ENCODE measurements at places on chromosomes 5 and 9.

- no peak for DNase-seq
These were observed 188.9 kb downstream of the SPOCK1 start for GRCh38 chr5:137310051-137310730.

- no peak for DNase-seq
These were observed 202.6 kb downstream of the PIK3R1 start for GRCh38 chr5:68418201-68418600.

DNA sequence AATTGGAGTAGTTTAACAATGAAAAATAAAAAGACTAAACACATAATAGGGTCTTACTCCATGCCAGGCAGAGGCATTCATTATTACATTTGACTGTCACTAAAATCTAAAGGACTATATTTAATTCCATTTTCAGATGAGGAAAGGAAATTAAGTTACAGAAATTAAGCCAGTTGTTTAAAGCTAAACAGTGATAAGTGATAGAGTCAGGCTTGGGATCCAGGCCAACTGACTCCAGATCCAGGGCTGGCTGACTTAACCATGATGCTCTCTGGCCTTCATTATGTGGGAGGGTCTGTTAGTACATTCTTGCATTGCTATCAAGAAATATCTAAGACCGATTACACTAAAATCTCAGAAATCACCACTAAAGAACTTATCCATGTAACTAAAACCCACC, 107.2 kb downstream of the ARHGEF28 start:
- no peak for DNase-seq

- DNase-seq, result no peak
These were observed 219.3 kb downstream of the KCNN2 start for GRCh38 chr5:114581136-114581535.

- peak; percentile 89 for DNase-seq
These were observed at the start of gene ATP6V0E1 for GRCh38 chr5:172983542-172984243. Gene ATP6V0E1 (plus strand): TSS chr5:172983771. CDS start chr5:172983861, 90 bp downstream.

DNA sequence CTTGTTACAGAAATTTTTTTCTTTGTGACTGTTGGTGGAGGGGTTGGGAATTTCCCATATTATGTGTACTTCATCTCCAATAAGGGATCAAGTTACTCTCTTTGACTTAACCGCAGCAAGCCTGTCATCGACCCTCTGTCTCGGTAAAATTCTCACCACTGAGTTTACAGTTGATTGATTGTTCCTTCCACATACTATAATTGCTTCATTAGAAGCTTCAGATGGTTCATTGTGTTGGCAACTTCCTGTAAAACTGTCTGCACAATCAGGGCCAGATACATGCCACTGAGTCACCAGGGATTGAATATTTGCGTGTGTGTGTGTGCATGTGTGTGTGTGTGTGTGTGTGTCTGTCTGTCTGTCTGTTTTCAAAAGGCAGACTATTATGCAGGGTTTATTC, 176.6 kb downstream of the ZNF462 start:
- DNase-seq, result no peak

DNA sequence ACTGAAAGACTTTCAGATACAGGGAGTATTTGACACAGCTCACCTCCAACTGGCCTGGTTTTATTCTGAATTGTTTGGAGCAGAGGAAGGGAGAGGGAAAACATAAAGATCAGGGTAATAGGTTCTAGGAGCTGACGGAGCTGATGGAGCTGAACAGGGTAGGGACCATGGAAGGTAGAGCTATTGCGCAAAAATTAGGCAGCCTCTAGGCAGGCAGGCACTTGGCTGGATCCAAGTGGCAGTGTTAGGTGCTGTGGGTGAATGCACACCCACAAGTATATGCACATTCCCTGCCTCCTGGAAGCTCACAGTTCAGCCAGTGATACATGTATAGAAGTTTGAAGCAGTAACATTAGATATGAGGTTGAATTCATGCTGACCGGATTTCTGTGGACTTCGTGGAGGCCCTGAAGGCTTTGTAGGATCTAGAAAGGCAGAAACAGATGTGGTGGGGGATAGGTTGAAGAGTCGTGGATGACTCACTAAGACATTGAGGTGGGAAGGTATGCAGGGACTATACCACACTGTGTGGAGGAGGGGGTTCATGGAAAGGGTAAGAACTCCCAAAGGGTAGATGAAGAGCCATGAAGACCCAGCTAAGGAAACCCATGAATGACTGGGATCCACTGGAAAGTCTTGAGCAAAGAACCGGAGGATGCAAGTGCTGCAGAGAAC, 50.8 kb downstream of the WWC1 start:
- DNase-seq, result no peak

DNA sequence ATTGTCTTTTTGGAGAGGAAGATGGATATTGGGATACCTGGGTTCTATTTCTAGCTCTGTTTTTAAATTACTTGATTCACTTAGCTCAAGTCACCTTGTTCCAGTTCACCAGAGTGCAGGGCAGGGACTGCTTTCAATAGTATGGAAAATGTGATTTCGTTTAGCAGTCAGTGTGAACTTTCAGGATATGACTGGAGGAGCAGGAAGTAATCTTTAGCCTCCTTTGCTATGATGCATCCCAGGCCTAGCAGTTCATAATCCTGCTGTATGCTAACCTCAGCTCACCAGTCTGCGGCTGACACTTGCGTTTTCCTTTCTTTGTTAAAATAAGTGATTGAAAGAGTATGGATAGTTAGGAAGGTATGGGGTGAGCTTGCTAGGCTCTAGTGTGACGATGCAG, 169.7 kb downstream of the ARHGAP26 start:
- no peak for DNase-seq

GRCh38 chr9:85212209-85212608, 529.5 kb downstream of the AGTPBP1 start:
- no peak for DNase-seq

DNA sequence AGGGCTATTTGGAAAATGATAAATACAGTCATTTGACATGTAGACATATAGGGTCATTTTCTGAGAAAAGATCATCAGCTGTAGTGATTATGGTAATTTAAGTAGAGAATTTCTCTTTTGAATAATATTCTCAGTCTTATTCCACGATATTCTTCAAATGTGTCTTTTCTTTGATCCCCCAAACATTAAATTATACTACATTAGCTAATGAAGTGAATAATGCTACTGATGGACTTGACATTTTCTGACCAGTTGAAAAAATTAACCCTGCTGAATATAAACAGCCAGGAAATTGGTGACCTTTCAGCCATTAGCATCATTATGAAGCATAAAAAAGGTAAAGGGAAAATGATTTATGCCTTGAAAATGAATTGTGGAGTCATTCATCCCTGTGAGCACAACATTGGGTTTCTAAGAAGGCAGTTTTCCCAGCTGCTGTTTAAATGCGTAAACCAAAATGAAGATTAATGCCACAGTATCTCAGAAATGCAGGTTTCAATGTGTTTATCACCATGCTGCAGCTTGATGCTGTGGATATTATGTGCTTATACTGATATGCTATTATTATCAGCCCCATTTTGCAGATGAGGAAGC, 489.1 kb downstream of the KCTD16 start:
- no peak for DNase-seq

GRCh38 chr9:20941174-20941690, 90.2 kb downstream of the HACD4 start:
- DNase-seq, result peak; percentile 70

DNA sequence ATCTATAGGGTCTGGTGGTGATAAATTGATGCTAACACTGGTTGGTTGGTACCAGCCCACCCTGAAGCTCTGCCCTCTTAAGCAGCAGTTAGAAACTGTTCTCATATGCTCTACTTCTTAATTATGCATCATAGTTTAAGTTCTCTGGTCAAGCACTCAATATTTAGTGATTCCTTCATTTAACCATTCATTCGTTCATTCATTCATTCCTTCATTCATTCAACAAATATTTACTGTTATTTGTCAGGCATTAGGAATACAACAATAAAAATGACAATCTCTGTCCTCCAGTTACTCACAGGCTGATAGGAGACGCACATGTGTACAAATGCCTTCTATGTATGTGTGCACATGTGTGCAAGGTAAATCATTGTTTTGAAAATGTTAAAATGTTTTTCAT, 54.6 kb downstream of the TRIM32 start:
- DNase-seq, result no peak

DNA sequence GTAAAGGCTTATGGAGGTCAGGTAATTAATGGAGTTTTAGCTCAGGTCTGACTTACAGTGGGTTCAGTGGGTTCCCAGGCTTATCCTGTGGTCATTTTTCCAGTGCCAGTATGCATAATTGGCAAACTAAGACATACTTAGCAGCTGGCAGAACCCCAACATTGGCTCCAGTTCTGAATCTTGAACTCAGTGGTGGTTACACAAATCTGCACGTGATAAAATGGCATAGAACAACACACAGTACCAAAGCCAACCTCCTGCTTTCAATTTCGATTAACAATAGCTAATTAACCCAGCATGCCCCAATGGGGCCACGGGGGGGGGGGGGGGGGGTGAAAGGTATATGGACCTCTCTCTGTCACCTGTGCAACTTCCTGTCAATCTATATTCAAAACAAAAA, 19.0 kb upstream of the BARX1 start:
- DNase-seq, result no peak

- no peak for DNase-seq
These were observed 65.0 kb upstream of the DAP start for GRCh38 chr5:10825897-10826644.

GRCh38 chr5:127813633-127814587, 110.7 kb downstream of the CCDC192 start:
- DNase-seq, result no peak

- no peak for DNase-seq
These were observed 536 bp upstream of the STX17 start for GRCh38 chr9:99905833-99906402.

DNA sequence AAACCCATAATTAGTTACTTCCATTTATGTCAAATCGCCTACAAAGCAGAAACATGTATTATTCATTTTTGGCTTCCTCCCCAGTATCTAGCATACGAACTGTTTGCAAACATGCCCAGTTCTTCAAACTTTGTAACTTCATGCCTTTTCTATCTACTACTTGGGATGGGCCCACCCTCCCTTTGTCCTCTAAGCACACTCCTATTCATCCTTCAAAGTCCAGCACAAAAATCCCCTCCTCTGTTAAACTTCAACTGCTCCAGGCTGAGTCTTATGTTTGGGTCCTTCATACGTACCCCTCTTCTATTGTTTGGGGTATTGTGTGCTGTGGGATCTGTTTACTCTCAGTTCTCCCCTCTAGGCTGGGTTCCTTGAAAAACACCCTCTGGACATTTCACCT, 55.5 kb downstream of the KCNIP1 start:
- no peak for DNase-seq

DNA sequence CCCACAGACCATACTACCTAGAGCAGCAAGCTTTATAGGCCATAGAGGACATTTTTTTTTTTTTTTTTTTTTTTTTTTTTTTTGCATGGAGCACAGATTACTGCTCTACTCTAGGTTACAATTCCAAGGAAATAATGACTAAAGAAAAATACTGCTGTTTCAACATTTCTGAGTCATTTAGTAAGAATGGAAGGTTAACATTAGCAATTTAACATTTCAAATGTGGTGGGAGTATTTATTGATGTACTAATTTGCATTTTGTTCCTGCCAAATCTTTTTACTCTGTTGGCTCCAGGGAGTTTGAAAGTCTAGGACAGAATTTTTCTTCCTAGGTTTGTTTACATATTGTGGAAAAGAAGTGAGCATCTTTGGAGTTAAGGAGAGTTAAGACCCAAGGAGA, 142.1 kb upstream of the CCDC152 start:
- DNase-seq, result no peak

DNA sequence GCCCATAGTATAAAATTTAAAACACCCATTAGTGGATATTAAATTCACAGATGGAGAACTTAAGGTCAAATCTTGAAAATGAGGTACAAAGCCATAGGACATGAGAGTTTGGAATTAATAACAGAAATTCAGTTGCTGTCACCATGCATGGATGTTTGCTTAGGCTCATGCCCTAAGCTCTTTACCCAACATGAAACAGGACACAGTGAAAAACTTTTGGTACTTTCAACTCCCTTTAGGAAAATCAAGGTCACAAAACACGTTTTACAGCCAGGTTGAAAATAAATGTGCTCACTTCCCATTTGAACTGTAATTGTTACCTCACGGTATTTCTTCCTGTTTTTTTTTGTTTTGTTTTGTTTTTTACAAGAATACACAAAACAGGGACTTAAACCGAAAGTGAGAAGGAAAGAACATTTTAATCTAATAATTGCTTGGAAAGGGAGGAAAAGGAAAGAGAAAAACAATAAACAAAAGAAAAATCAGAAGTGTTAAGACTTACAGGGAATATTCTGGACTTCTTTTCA, 6.1 kb upstream of the TOPORS start:
- DNase-seq, result no peak

GRCh38 chr5:93151896-93152295, 429.1 kb downstream of the NR2F1-AS1 start:
- DNase-seq, result no peak

- no peak for DNase-seq
These were observed 296.8 kb downstream of the ICE1 start for GRCh38 chr5:5719292-5719691.

DNA sequence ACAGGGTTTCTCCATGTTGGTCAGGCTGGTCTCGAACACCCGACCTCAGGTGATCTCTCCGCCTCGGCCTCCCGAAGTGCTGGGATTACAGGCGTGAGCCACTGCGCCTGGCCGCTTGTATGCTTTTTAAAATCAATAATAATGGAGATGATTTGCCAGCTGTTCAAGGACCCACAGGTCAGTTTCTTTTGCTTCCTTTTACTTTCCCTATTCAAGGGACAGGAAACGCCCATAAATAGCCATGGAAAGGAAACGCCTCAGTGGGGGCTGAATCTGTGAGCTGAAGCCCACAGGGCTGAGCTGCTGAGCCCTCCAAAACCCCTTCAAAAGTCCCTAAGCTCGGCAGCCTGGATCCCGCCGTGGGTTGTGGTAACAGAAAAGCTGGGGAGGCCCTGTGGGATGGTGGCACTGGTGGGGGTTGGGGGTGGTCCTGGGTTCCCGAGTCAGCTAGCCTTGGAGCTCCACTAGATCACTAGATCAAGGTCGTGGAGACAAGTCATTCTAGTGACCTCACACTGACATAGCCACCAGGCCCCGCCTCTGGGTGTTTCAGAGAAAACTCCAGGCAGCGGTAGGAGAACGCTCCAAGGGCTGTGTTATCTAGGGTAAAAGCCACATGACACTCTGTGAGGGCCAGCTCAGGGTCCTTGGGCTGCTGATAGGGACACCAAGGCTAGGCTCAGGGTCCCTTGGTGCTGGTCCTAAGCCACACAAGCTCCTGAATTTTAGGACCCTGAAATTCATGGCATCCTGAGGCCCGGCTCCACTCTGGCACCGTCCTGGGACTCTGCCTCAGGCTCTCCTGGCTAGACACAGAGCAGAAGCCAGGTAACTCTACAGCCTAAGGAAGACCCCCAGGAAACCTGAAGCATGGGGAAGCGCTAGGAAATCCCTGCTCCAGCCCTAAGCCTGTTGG, 18.0 kb upstream of the DUSP1 start:
- DNase-seq, result no peak

GRCh38 chr9:96502539-96503373, 52.8 kb downstream of the HABP4 start:
- DNase-seq, result no peak

- no peak for DNase-seq
These were observed 455.0 kb upstream of the ACTBL2 start for GRCh38 chr5:57937501-57938173.

All from neuronal stem cell (in vitro differentiated cells).